ENCODE measurements at places on chromosomes 7 and 10.

DNA sequence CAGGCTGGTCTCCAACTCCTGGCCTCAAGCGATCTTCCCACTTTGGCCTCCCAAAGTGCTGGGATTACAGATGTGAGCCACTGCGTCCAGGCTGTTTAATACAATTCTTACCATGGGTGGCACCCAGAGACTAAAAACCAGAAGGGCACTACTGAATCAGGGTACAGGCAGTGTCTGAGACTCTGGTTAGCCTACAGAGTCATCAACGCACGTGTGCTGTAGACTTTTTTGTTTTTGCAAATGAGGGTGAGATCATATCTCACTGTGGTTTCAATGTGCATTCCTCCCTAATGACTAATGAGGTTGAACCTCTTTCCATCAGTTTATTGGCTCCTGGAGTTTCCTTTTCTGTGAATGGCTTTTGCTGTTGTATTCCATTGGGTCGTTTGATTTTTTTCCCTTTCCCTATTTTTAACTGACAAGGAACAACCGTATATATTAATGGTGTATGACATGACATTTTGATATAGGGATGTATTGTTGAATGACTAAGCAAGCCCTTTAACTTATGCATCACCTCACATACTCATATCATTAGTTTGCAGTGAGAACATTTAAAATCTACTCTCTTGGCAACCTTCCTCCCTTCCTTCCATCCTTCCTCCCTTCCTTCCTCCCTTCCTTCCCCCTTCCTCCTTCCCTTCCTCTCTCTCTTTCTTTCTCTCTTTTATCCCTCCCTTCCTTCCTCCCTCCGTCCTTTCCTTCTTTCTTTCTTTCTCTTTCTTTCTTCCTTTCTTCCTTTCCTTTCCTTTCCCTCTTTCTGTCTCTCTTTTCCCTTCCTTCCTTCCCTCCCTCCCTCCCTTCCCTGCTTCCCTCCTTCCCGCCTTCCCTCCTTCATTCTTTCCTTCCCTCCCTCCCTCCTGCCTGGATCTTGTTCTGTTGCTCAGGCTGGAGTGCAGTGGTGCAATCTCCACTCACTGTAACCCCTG lies 9.3 kb upstream of the TMEM270 start:
- no peaks in the 10 kb centered on the region for H3K36me3 ChIP-seq
- H3K4me1 ChIP-seq: peaks cover 16% of the 10 kb centered on the region
- H3K4me3 ChIP-seq: no peak overlapping the region
- H3K27ac ChIP-seq: no peak overlapping the region
- DNase-seq: no peak
- H3K27me3 ChIP-seq: peaks cover 27% of the 10 kb centered on the region

DNA sequence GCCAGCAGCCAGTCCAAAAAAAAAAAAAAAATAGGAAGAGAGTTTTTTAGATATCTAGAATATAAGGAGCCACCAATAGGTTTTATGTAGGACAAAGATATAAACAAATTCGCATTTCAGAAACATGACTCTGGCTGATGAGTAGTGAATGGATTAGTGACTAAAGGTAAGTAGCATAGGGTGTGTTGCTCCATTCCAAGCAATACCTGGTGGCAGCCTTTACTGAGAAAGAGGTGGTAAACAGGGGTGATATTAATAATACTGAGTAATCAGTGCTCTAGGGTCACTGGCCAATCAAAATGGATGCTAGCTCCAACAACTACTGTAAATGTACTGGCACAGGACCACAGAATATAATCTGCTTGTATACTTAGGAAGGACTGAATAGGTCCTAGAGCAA lies 45.5 kb upstream of the RAB11FIP2 start:
- DNase-seq: no peak
- H3K4me1 ChIP-seq: no peaks in the 10 kb centered on the region
- peaks cover 23% of the 10 kb centered on the region for H3K27me3 ChIP-seq
- H3K36me3 ChIP-seq: no peaks in the 10 kb centered on the region
- no peak overlapping the region for H3K4me3 ChIP-seq

GRCh38 chr10:80664071-80664680 lies 126.5 kb downstream of the SH2D4B start:
- H3K27ac ChIP-seq: no peak overlapping the region
- no peak overlapping the region for H3K4me3 ChIP-seq
- DNase-seq: peak; percentile 60
- H3K4me1 ChIP-seq: peaks cover 3% of the 10 kb centered on the region

- no peak overlapping the region for H3K27ac ChIP-seq
- DNase-seq: no peak
- no peaks in the 10 kb centered on the region for H3K27me3 ChIP-seq
- H3K4me3 ChIP-seq: no peak overlapping the region
- H3K36me3 ChIP-seq: no peaks in the 10 kb centered on the region
- no peaks in the 10 kb centered on the region for H3K4me1 ChIP-seq
These were observed 151.0 kb upstream of the INSYN2A start for GRCh38 chr10:127347202-127347959.

DNA sequence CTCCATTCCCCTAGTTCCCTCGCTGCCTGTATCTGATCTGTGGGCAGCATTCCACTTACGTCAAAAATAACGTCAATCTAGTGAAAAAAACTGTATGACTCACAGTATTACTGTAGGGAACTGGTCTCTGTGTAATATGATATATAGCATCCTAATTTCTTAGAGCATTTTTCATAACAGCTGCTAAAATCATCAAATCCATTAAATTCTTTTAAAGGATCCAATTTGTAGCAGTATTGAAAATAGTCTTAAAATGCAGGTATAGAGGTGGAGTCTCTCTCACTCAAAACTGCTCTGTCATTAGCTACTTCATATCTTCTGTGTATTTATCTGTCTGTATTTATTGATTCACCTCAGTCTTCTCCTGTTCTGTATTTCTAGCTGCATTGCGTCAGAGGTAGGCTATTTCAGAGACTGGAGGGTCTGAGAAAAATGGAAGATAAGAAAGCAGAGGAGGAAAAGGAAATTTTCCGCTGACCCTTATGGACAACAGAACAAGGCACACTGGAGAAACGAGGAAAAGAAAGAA lies 59.9 kb downstream of the PON1 start:
- peaks cover 6% of the 10 kb centered on the region for H3K27me3 ChIP-seq
- H3K36me3 ChIP-seq: no peaks in the 10 kb centered on the region
- DNase-seq: no peak
- no peaks in the 10 kb centered on the region for H3K4me1 ChIP-seq

- H3K36me3 ChIP-seq: no peaks in the 10 kb centered on the region
- H3K27ac ChIP-seq: no peak overlapping the region
- H3K27me3 ChIP-seq: peaks cover 18% of the 10 kb centered on the region
- H3K4me3 ChIP-seq: no peak overlapping the region
- H3K4me1 ChIP-seq: peaks cover 3% of the 10 kb centered on the region
- DNase-seq: no peak
These were observed 15.8 kb downstream of the BTBD16 start for GRCh38 chr10:122286867-122287266.

Data from activated naive CD8-positive, alpha-beta T cell treated with anti-CD3 and anti-CD28 coated beads, Interleukin-2, amount 10 ng/mL, durations not matched to agents 7 days and 5 days (primary cell).